CD4-positive, CD25-positive, alpha-beta regulatory T cell (primary cell): ENCODE measurements at places on chromosomes 2 and 18. TPM values are rescaled to one million over a fixed set of nuclear protein-coding genes. Genes with fewer than 3 reads are reported as not detected.

The FZD7 gene
- 0.09 TPM for polyA plus RNA-seq

The DLGAP1 gene
- polyA plus RNA-seq = 0.11 TPM

The OSBPL6 gene
- not detected for polyA plus RNA-seq

The ARL4C gene
- 152 TPM for polyA plus RNA-seq

The COLEC11 gene
- polyA plus RNA-seq = not detected

The SYT4 gene
- not detected for polyA plus RNA-seq

The RAB27B gene
- polyA plus RNA-seq = not detected

The UGT1A8 gene
- polyA plus RNA-seq = not detected

The GALNT1 gene
- polyA plus RNA-seq = 49.6 TPM

The HOXD11 gene
- not detected for polyA plus RNA-seq

The ACVR2A gene
- 5.2 TPM for polyA plus RNA-seq

The TSPYL6 gene
- polyA plus RNA-seq = not detected

The TOGARAM2 gene
- polyA plus RNA-seq = 1.7 TPM

The TMEM17 gene
- polyA plus RNA-seq = not detected

The LYG1 gene
- polyA plus RNA-seq = 0.46 TPM

The RTP5 gene
- not detected for polyA plus RNA-seq

The SERPINB12 gene
- polyA plus RNA-seq = not detected

The KLHL14 gene
- not detected for polyA plus RNA-seq

The GPR39 gene
- polyA plus RNA-seq = not detected

The GALNT3 gene
- polyA plus RNA-seq = 2.3 TPM

The WNT10A gene
- 11.0 TPM for polyA plus RNA-seq

The DSC3 gene
- polyA plus RNA-seq = not detected

The STEAP3 gene
- not detected for polyA plus RNA-seq

The NPAS2 gene
- polyA plus RNA-seq = 0.53 TPM

The XDH gene
- polyA plus RNA-seq = not detected

The ATG4B gene
- 43.7 TPM for polyA plus RNA-seq

The TUBA4B gene
- not detected for polyA plus RNA-seq

The DAW1 gene
- not detected for polyA plus RNA-seq

The CYP27C1 gene
- not detected for polyA plus RNA-seq

The RGPD3 gene
- polyA plus RNA-seq = 0.21 TPM
